Activated CD8-positive, alpha-beta memory T cell treated with anti-CD3 and anti-CD28 coated beads for 24 hours (primary cell): ENCODE measurements at places on chromosomes 12 and 14.

DNA sequence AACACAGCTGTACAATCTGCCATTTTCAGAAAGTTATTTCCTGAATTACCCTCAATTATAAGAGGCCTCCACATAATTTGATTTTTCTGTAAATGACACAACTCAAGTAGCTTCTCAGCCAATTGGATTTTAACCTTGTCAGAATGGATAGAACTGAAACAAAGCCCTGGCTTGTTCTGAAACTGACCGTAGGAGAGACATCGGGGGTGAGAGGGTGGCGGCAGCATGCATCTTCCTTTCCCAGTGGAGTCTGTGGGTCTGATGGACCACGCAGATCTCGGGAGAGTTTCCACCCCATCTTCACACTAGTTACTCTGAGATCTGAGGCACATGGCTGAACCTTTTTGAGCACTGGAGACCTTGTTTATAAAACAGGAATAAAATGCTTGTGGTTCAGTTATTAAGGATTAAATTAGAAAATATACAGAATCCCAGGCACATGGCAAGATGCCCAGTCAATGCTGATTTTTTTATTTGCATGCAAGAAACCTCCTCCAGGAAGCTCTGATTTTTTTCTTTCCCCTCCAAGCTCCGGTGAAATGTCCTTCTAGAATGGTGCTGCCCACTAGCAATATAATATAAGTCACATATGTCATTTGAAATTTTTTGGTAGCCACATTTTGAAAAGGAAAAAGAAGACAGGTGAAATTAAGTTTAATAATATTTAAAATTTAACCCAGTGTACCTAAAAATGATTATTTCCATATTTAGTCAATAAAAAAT lies 153.9 kb downstream of the CHST11 start:
- DNase-seq, result no peak

GRCh38 chr12:100901266-100901665 lies 106.7 kb downstream of the ANO4 start:
- DNase-seq, result no peak

DNA sequence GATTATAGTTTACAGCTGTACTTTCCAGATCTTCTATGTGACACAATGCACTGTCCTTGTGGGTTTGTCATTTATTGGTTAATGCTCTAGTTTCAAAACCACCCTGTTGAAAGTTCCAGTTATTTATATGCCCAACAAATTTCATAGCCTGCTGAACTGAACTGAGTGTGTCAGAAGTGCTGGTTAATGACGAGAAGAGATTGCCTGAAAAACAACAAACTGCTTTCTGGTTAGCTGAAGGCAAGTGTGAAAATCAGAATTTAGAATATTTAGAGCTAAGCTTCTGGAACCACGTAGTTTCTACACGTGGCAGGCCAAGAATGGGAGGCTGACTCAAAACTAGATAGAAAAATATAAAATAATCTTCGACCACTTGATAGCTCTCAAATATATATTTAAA lies 19.1 kb upstream of the RIN3 start:
- no peak for DNase-seq

DNA sequence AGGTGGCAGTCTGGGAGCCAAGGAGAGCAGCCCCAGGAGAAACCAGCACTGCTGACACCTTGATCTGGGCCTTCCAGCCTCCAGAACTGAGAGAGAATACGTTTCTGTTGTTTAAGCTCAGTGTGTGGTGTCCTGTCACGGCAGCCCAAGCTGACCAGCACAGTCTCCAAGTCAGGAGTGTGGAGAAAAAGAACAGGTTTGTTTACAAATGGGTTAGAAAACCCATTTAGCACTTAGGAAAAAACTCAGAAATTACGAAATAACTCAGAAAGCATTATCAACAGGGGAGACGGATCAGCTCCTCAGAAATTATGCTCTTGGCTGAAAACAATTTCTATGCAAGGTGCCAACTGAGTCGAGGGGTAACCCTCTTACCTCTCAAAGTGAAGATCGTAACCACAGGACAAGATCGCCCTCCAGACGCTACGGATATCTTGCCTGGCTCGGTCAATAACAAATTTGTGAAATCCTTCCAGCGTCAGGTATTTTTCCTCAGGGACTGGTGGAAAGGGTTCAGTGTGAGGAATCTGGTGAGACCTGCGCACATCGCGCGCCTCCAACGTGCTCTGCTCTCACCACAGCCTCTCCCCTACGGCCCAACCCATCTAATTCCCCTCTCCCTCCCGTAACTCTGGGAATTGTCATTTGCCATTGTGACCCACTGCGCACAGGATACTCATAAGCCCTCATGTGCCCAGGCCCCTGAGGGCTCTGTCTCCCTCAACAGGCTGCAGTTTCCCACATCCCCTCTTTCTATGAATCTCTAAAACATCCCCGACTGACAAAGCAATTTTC lies 50.2 kb downstream of the TRAFD1 start:
- DNase-seq, result no peak

GRCh38 chr14:76088326-76088725 lies 63.4 kb upstream of the GPATCH2L start:
- no peak for DNase-seq

- no peak for DNase-seq
Observed at GRCh38 chr12:9327320-9327719, 119.1 kb upstream of the PZP start.

DNA sequence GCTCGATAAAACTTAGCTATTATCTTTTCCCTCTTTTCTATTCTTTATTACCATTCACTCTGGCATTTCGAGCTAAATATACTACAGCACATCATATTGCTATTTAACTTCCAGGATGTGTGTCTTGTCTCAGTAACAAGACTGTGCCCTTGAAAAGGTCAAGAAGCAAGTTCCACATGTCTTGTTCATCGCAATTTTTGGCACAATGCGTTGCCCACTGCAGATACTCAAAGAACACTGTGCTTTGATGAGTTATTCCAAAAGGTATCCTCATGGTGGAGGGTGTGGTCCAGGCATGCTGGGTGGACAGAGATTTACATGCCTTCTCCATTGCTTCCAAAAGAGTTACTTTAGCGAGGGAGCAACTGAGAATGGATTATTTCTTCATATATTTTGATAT lies 6.6 kb downstream of the E2F7 start:
- no peak for DNase-seq

DNA sequence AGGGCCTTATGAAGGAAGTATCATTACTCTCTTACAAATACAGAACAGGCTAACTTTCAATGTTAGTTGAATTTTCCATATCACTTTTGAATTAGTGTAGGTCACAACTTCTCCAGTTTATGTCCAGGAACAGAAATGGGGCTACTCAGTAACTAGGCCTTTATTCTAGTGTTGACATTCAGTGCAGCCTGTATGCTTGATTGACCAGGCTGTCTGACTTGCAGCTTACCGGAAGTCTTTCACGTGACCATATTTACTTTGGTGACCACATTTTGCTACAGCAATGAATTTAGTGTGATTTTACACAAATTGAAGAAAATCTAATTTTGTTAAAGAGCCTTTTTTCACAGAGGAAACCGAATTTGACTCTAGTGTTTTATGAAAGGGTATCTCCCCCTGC lies 12.4 kb downstream of the MTERF2 start:
- DNase-seq, result no peak

GRCh38 chr12:46407361-46407760 lies 34.8 kb upstream of the SLC38A2 start:
- DNase-seq, result no peak
